Stimulated activated CD4-positive, alpha-beta T cell treated with anti-CD3 and anti-CD28 coated beads, Interleukin-1b, Interleukin-23, amount 100 ng/mL, for 1 hour (primary cell): ENCODE measurements at places on chromosomes 2 and 18.

DNA sequence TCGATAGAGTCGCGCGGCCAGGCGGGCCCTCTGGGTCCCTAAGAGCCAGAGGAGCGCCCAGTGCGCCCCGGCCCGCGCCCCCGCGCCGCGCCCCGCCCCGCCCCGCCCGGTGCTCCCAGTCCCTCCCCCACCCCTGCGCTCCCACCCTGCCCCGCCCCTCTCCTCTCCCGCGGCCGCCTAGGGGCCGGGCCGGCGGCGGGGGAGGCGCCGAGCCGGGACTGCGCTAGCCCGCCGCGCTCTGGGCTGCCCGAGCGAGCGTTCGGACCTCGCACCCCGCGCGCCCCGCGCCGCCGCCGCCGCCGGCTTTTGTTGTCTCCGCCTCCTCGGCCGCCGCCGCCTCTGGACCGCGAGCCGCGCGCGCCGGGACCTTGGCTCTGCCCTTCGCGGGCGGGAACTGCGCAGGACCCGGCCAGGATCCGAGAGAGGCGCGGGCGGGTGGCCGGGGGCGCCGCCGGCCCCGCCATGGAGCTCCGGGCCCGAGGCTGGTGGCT is at the start of gene GPC1:
TSS of gene GPC1 (plus strand) at position 207 of the 491 bp plus-strand sequence. CDS start at position 463, 256 bp downstream.
- no peak for DNase-seq

DNA sequence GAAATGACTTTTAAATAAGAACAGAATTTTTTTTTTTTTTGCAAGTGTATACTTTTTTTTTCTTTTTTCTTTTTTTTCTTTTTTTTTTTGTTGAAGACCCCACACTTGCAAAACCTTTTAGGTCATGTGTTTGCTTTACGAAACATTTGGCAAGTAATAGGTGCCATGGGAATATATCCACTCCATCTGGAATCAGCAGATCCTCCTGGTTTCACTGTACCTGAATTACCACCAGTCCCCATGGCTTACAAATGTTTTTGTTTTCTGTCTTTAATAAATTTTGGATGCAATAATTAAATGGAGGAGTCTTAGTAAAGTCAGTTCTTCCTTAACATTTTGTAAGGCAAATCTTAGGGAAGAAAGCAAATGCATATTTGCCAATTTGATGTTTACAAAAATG is 559.7 kb upstream of the ZEB2 start:
- DNase-seq = no peak

DNA sequence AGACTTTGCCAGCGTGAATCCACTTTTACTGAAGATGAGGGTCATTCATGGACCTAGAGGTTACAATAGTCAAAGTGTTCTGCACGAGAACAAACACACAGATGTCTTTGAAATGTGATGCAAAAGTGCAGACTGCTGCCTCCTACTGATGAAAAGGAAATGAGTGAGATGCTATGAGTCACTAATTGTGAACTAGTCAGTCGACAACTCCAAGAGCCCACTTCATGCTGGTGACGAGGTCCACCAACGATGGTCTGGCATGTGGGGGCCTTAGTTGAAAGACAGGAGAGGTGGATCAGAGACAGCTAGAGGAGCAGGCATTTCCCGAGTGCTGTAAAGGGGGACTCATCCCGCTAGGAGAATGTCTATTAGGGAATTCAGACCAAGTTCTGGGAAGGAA is 17.1 kb upstream of the ZNF236 start:
- no peak for DNase-seq

- DNase-seq = no peak
Measured at GRCh38 chr18:80232030-80232429, 15.3 kb downstream of the PARD6G start.

GRCh38 chr2:11602563-11603204 is 67.3 kb downstream of the NTSR2 start:
- DNase-seq = no peak

DNA sequence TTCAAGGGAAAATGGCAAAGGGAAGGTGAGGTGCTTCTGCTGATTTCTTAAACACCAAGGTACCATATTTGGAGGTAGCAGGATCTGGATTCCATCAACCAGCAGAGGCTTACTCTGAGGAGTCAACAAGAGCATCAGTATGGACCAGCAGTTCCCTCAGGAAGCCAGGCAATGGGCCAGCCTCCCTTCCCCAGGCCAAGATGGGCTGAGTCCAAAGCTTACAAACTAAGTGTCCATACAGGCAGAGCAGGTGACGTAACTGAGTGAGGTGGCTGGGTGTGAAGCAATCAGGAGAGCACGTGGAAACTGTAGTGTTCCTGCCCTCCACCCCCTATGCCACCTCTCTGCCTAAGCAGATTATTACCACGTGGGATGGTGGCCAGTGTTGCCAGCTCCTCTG is 134.2 kb upstream of the HNRNPA3 start:
- DNase-seq = no peak
